ENCODE measurements at places on chromosomes 1 and 21.

- DNase-seq = no peak
Observed at GRCh38 chr1:207241164-207241934, 80.1 kb upstream of the CD55 start.

GRCh38 chr1:197062692-197063091 lies 4.4 kb downstream of the F13B start:
- no peak for DNase-seq

- DNase-seq = no peak
Observed at GRCh38 chr1:4527819-4528218, 126.6 kb upstream of the AJAP1 start.

DNA sequence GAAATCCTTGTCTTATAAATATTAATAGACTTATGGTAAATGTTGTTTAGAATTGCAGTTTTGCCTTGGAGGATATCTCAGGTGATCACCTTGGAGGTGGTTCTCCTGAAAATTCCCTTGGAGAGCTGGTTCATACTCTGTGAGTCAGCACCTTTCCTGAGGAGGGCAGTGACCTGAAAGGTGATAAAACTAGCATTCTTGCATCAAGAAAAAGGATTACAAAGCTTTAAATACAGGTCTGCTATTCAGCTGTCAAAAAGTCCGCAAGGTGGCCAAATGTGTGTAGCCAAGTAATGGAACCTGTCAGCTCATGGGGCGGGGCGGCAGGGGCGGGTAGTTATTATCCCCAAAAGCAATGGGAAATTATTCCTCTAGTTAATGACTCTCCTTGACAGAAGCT lies 52.8 kb upstream of the EDARADD start:
- DNase-seq = no peak

GRCh38 chr21:36207577-36208320 lies 51.1 kb downstream of the DOP1B start:
- DNase-seq = no peak

DNA sequence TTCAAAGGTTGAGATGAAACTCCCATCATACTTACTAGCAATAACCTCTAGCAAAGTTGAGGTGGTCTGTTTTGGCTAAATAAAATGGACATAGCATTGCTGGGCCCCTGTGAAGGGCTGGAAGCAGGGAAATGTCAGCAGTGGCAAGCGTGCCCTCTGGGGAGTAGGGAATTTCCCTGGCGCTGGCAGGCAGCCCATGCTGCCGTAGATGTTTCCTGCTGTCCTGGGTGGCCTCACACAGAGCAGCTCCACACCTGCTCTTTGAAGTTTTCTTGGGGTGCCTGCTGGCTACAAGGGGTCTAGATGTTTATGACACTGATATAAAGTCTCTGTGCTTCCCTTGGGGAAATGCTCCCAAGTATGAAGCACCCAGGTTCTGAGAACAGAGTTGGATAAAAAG lies 30.2 kb downstream of the ADARB1 start:
- no peak for DNase-seq

- DNase-seq = no peak
Observed at GRCh38 chr21:33391656-33392055, 11.6 kb upstream of the IFNGR2 start.

Data from cortex of kidney (tissue), 1 donor.